HCT116 (cell line): ENCODE measurements at places on chromosomes 5 and 9. TPM values are rescaled to one million over a fixed set of nuclear protein-coding genes. Genes with fewer than 3 reads are reported as not detected.

DNA sequence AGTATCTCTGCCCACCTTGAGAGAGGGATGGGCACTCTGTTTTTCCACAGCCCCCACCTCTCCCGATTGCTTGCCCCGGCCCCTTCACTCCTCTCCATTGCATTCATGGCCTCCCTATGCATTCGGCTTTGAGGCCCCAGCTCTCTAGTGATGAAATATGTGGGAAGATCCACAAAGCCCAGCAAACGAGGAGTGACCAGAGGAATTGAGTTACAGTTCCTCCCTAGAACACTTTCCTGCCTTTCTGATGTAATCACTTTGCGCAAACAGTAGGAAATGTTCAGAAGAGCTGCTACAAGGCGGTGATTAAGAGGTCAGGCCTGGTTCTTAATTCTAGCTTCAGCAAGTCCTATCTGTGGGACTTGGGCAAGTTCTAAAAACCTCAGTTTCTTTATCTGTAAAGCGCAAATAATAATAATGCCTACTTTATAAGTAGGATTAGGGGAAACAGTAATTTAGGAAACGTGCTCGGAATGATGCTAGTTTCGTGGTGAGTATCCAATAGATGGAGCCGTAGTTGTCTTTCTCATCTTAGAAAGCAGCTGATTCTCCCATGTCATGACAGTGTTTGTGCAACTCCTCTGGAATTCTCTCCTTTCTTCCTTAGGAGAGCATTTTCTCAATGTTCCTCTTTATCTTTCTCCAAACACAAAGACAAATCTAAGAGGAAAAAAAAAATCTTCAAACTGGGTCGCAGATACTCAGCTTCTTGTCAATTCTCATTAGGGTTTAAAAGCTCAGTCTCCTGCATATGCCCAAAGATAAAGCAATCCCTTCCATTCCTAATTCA, 99.5 kb upstream of the MSX2 start:
- H3K4me1 ChIP-seq: no peaks in the 10 kb centered on the region
- H3K36me3 ChIP-seq: no peaks in the 10 kb centered on the region
- H3K27ac ChIP-seq: no peak overlapping the region
- no peak overlapping the region for H3K4me3 ChIP-seq
- DNase-seq: no peak

GRCh38 chr5:122424132-122424531, 112.1 kb downstream of the SNCAIP start:
- H3K4me1 ChIP-seq: no peaks in the 10 kb centered on the region
- H3K27ac ChIP-seq: no peak overlapping the region
- no peaks in the 10 kb centered on the region for H3K36me3 ChIP-seq
- no peak overlapping the region for H3K4me3 ChIP-seq
- no peaks in the 10 kb centered on the region for H3K27me3 ChIP-seq

DNA sequence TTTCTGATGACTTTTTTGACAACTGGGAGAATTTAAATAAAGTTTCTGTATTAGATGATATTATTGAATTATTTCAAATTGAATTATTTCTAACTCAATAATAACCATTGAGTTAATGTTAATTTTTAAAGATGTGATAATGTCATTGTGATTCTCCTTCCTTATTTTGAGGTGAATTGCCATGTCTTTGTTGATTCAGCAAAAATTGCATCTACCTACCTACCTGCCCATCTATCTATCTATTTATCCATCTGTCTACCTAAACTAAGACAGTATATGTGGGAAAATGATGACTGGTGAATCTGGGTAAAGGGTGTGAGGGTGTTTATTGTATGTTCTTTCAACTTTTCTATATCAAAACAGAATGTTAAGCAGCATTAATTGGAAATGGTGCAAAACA, 75.0 kb downstream of the G3BP1 start:
- no peak overlapping the region for H3K27ac ChIP-seq
- no peaks in the 10 kb centered on the region for H3K36me3 ChIP-seq
- no peaks in the 10 kb centered on the region for H3K27me3 ChIP-seq
- no peak overlapping the region for H3K4me3 ChIP-seq

GRCh38 chr5:65479527-65479926, 2.2 kb downstream of the ADAMTS6 start:
- H3K4me1 ChIP-seq: peaks cover 11% of the 10 kb centered on the region; the same call in 1 of the 2 replicates
- no peak overlapping the region for H3K4me3 ChIP-seq
- no peaks in the 10 kb centered on the region for H3K27me3 ChIP-seq
- H3K27ac ChIP-seq: no peak overlapping the region

DNA sequence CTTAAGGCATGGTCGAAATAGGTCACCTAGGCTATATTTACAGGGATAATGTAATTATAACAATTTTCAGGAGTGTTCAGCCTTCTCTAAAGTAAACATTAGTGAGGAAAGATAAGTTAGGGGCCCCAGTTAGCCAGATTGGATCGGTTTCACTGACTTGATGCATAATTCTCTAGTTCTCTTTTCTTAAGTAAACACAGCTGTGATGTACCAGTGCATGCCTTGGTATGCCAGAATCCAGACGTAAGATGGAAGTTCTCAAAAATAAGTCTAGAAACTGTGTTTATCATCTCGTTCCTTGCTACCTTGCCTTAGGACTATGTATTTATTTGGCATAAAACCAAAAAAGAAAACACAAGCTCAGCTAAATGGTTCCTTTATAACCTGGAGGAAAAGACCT, 442.2 kb upstream of the CLINT1 start:
- H3K36me3 ChIP-seq: no peaks in the 10 kb centered on the region
- no peak overlapping the region for H3K4me3 ChIP-seq
- H3K4me1 ChIP-seq: no peaks in the 10 kb centered on the region
- DNase-seq: no peak

PCYOX1L gene
- 15.9 TPM for total RNA-seq
